Activated naive CD4-positive, alpha-beta T cell treated with anti-CD3 and anti-CD28 coated beads, Interleukin-2, amount 50 U/mL, for 16 hours (primary cell): ENCODE measurements at places on chromosomes 5 and 9.

DNA sequence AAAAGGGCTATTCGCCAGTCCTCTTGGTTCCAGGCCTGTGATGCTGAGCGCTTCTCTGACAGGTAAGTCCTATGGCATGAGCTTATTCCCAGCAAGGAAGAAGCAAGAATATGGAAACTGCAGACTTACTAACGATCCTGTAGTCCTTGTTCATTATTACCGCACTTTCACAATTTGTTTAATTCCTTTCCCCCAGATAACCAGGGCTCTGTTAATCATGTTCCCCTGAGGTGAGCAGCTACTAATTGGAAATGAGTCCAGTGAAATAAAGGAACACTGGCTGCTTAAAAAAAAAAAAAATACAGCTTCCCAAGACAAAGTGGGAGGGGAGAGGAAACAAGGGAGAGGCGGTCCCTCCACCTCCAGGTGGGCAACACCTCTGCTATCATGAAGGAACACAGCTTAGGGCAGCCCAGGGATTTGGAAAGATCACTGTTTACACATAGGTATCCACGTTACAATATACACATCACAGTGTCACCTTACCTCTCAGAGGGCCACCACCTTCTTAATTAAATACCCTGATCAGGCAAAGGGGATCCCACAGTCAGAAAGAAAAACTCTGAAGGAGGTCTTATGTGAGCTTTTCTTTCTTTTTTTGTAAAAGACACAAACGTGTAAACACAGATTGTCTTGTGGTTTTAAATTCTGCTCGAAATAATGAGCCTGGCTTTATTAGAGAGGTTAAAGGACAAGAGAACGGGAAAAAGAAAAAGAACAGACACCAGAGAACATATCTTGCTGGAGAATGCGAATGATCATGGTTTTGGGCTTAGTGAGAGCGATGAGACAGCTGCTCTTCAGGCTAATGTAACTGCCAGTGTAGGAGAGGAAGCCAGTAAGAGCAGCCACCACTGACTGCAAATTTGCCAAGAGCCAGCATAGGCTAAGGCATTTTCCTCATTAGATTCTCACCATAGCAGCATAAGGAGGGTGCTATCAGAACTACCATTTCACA, 258.6 kb downstream of the CRB2 start:
- DNase-seq: no peak

GRCh38 chr5:39829441-39829840, 404.7 kb upstream of the DAB2 start:
- DNase-seq: no peak

DNA sequence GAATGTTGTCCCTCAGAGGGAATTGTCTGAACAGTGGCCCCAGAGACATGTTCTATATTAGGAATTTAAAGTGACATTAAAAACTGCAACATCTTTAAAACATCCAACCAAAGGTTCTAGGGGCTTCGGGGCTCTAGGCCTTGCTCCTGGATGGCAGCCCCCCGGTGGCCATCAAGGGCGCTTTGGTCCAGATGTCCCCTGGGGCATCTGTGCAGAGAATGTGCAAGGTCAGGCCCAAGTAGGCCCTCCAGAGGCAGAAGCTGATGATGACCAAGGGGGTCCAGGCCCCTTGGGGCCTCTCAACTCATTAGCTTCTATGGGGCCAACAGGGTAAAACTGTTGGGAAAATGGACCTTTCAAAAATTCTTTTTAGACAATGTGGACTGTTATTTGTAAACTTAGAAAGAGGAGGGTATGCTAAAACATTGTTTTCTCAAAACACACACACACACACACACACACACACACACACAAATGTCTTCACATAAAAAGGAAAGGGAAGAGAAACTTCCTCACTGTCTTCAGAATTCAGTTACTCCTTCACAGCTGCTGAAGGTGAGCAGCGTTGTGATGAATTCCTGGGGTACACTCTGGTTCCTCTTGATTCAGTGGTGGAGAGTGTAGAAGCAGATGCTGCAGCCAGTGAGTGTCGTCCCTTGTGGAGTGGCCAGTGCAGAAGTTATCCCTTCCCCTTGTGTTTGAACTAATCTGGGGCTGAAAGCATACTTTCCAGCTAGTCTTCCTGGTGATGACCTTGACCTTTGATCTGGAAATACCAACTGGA, 125.2 kb downstream of the WDR41 start:
- DNase-seq: no peak

GRCh38 chr5:151110122-151110681, 29.4 kb upstream of the TNIP1 start:
- DNase-seq: no peak

DNA sequence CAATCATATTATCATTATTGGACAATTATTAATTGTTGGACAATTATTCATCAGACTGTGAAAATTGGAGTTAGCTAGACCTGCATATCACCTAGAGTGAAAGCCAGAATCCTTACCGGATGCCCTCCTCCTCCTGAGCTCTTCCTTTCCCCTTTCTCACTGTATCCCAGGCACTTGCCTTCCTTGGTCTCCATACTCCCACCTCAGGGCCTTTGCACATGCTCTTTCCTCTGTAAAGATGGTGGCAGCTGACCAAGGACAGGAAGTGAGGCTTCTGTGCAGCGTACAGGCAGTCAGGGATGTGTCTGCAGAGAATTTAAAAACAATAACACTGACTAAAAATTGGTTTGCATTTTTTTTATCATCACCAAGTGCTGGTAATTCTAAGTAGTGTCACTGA, 15.5 kb upstream of the FAM193B start:
- DNase-seq: no peak

DNA sequence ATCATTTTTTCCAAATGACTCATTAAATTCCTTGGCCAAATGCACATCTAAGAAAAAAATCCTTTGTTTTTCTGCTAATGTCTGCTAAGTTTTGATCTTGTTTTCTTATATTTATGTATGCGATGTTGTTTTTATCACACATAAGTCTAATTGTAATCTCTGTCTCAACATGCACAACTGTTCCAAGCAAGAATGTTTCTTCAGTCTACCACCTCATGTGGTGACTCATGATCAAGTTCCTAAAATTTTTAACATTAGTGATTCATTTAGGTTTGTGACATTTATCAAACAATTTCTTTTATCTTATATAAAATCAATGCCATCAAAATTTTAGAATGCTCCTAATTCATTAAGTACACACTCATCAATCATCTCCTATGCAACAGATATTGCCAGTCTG, 763.9 kb upstream of the FAM174A start:
- DNase-seq: no peak

DNA sequence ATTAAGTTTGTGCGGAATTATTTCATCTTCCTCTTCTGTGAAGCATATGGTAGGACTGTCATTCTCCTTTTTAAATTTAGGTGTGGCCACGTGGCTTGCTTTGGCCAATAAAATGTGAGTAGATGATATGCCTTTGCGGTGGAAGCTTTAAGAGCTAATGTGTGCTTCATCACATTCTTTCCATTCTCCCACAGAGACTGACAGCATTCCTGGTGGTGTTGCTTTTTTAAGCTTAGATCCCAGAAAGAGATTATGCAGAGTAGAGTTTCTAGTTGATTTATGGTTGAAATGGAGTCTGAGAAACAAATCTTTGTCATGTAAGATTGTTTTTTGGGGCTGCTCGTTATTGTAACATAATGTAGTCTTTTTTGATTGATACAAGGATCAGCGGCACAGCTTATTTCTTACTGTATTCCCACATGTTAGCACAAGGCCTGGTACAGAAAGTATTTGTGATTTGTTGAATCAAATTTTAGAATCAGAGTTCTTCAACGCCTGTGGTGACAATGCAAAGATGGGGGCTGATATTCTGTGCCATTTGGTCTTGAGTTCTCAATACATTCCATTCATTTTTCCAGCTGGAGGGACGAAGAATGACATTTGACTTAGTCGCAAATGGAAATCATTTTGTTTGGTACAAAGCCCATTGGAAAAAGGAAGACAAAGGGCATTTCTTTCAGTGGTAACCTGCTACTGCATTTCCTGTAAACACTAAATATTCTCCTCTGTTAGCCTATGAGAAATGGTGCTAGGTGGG, 209.9 kb upstream of the VLDLR start:
- no peak for DNase-seq

DNA sequence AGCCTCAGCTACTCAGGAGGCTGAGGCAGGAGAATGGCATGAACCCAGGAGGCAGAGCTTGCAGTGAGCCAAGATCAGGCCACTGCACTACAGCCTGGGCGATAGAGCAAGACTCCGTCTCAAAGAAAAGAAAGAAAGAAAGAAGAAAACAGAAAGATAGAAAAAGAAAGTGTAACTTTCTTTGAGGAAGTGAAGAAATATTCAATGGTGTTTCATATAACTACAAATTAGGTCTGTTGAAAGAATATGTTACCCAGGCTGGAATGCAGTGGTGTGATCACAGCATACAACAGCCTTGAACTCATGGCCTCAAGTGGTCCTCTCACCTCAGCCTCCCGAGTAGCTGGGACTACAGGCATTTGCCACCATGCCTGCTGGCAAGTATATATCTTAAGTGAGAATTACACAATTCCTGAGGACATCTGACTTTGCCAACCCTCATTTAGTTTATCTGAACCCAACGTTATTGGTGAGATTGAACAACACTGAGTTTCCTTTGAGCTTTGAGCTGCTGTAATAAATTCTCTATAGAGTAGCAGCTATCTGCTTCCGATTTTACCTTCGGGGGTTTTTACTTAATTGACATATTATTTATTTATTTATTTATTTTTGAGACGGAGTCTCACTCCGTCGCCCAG, 2.0 kb upstream of the FAF2 start:
- no peak for DNase-seq

- DNase-seq: no peak
Observed at GRCh38 chr5:78235289-78235688, 59.2 kb downstream of the AP3B1 start.

- no peak for DNase-seq
Observed at GRCh38 chr5:137032929-137033328, 466.2 kb downstream of the SPOCK1 start.

DNA sequence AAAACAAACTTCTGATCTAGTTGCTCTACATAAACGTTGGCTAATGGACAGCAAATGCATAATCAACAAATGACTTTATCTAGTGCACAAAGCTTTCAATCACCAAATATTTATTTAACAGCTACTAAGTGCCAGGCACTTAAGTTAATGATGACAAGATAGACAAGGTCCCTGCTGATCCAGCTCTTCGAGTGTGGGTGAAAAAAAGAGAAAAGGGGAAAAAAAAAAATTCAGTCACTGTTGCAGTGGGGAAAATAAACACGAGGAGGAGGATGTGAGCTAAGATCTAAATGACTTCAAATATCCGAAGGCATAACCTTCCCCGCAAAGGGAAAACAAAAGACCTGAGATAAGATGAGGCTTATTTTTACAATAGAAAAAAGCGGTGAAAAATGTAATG, 9.6 kb downstream of the PSIP1 start:
- no peak for DNase-seq

DNA sequence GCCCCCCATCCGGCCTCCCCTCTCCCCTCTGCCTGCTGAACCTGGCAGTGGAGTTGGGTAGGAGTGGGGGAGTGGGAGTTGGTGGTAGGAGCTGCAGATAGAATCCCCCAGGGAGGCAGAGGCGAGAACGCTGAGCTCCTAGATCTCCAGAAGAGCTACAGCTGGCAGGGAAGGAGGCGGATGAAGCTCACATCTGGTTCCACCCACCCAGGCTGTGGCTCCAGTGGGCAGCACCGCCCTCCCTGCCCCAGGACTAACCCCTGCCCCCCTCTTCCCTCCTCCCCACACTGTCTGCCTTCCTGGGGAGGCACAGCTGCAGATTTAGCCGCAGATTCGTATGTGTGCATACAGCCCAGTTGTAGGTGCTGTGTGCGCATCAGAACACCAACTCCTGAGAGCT, 34.2 kb downstream of the C9orf50 start:
- DNase-seq: no peak

- no peak for DNase-seq
Observed at GRCh38 chr5:175001876-175002645, 277.7 kb downstream of the MSX2 start.

GRCh38 chr9:93436218-93436617, 15.3 kb upstream of the FAM120A start:
- no peak for DNase-seq

GRCh38 chr5:99815-100214, 7.8 kb downstream of the PLEKHG4B start:
- DNase-seq: no peak

GRCh38 chr9:32941701-32942100, 59.7 kb downstream of the APTX start:
- no peak for DNase-seq

DNA sequence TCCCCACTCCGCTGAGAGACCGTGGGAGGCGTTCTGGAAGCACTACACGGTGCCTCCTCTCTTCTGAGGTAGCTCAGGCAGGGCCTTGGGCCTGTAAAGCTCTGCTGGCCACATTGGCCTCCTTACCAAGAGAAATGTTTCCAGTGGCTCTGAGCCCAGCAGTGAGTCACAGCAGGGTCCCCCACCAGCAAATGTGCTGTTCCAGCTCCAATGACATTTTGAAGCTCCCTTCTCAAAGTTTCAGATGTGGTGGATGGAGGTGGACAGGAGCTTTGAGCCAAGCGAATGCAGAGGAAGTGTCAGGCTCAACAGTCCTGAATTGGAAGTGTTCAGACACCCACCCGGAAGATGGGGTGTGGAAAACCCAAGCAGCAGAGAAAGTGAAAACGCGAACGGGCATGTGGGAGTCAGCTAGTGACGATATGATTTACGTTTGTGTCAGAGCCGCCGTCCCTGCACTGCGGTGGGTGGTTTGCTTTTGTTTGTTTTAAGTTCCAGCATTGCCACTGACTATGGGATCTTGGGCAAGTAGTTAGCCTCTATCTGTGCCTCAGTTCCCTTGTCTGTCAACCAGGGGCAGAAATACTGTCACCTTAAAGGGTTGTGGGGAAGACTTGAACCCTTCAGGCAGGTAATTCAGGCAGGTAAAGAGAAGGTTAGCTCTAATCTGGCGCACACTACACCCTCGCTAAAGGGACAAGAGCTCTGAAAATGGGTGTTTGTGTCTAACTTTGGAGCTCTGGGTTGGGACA, 38.2 kb downstream of the C5orf15 start:
- DNase-seq: peak; percentile 76

- no peak for DNase-seq
Observed at GRCh38 chr9:114742947-114743346, 61.0 kb upstream of the TEX48 start.

DNA sequence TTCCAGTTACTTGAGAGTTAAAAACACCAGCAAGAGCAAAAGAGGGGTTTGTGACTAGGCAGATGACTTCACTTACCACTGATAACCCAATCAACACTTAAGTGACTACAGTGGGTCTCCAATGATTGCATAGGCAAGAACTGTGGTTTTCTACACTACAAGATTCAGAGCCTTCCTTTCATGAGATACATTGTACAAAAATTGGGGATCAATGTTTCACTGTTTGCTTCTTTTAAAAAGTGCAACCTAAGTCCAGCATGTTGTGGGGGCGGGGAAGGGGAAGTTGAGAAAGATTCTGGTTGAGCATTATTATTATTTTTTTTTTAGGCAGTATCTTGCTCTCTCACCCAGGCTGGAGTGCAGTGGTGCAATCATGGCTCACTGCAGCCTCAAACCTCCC, 3.6 kb downstream of the IQGAP2 start:
- DNase-seq: no peak
